ENCODE measurements at places on chromosomes 2 and 18. TPM values are rescaled to one million over a fixed set of nuclear protein-coding genes. Genes with fewer than 3 reads are reported as not detected.

Gene MYCN
- total RNA-seq: not detected

Gene PAX3
- total RNA-seq: not detected

Gene KIF5C
- total RNA-seq: 43.8 TPM

Gene CCDC68
- 0.16 TPM for total RNA-seq

Gene PLEKHH2
- total RNA-seq: 2.1 TPM

Gene SERPINB3
- not detected for total RNA-seq

Gene RNF144A
- 29.2 TPM for total RNA-seq
